Thoracic aorta (tissue), 2 donors: ENCODE measurements at places on chromosomes 2 and 18.
A peak's percentile ranks its signal among the peaks of the same experiment; 100 is the strongest.

- DNase-seq = no peak
These were observed 6.7 kb downstream of the TGIF1 start for GRCh38 chr18:3456686-3457069.

DNA sequence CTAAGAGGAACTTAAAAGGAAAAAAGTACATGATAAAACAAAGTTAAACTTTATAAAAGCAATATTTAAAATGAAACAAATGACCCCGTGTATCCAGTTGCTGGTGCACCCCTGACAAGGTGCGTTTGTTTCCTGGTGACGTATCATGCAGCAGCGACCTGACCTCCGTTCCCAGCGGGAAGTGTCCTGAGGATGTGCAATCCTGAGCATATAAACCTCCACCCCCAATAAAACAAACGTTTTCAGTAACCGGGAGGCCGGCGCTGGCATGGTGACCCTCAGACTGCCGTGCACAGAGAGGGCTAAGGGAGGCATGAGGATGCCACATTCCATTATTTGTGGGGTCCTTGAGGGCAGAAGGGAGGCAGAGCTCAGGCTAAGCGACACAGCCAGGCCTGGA lies 14.8 kb downstream of the SLC66A2 start:
- DNase-seq = no peak

- no peak for DNase-seq
These were observed 164.9 kb downstream of the BABAM2 start for GRCh38 chr2:28055325-28055970.

DNA sequence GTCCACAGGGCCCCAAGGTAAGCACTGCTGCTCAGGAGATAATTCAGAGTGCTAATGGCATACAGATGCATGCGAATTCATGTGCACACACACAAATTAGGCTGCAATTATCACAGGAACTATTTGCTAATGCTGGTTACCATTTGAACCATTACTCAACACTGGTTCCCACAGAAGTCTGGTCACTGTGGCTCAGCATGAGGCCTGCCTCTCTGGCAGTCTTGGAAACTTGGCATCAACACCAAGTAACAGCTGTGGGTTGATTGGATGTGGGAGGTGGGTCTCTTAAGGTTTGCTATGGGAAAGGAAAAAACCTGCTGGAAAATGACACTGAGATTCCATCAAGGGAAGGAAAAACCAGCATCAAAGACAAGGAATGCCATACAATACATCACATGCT lies 105.0 kb downstream of the CELF4 start:
- no peak for DNase-seq

DNA sequence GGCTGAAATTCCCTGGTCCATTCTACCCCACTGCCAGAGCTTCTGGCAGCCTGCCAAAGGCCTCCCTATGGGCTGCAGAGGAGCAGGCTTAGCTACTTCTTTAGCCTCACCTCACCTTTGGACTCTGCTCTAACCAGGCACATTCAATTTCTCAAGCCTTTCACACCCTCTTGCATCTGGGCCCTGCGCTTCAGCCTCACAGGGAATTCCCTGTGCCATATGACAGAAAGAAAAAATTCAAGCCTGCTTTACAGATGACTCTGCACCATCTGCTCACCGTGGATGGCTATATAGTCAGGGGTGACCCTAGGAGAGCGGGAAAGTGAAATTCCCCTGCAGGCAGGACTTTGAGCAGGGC lies 62.5 kb downstream of the REEP1 start:
- DNase-seq = no peak

DNA sequence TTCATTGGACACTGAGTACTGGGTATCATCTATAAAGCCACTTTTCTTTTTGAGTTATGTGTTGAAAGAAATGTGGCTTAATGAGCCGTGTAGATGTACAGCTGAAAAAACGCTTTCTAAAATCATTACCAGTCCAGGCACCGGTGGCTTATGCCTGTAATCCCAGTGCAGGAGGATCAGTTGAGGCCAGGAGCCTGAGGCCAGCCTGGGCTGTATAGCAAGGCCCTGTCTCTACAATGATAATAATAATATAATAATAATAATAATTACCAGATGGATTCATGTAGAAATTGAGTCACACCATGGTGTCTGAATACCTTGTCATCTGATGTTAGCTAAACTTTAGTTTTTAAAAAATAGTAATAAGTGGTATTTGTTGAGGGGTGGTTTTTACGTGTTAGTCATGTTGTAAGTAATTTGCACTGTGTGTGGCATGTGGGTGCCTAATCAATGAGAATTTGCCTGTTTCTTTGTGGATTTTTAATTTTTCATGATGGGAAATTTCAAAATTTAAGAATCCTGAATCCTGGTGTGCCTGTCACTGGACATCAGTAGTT lies 30.1 kb downstream of the NCK2 start:
- no peak for DNase-seq

- DNase-seq = no peak
These were observed 6.2 kb downstream of the ZNF638 start for GRCh38 chr2:71337776-71338175.

DNA sequence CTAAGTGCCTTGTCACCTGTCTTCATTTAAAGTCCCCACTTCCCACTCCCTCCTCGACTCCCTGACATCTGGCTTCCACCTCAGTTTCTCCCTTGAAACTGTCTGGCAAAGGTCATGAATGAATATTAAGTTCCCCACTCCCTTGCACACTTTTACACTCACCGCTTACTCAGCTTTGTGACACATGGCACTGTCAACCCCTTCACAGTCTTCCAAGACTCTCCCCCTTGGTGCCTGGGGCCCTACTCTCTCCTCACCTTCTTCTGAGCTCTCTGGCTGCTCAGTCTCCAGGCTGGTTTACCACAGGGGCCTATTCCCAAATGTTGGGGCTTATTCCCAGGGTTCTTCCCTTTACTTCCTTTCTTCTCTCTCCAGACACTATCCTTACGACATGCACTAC lies 17.9 kb upstream of the PTPN4 start:
- DNase-seq = no peak

- peak; percentile 33 for DNase-seq
These were observed 48.8 kb downstream of the ADNP2 start for GRCh38 chr18:80157708-80158343.

DNA sequence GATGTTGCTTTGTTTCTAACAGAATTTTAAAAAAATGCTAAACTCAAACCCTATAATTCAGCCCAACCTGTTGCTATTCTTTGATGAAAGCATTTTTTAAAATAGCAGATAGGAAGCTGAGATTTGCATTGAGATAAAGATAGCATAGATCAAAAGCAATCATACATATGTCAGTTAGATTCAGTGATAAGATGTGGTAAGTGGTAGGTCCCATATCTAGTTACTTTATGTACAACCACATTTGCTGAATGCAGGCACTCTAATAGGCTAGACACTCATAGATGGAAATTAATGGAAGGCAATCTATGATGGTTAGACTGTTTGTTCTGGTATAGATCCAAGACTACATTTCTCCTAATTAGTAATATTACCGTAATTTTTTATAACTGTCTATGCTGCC lies 27.2 kb upstream of the C1D start:
- DNase-seq = no peak

GRCh38 chr2:38427936-38428335 lies 50.9 kb upstream of the ATL2 start:
- DNase-seq = no peak

DNA sequence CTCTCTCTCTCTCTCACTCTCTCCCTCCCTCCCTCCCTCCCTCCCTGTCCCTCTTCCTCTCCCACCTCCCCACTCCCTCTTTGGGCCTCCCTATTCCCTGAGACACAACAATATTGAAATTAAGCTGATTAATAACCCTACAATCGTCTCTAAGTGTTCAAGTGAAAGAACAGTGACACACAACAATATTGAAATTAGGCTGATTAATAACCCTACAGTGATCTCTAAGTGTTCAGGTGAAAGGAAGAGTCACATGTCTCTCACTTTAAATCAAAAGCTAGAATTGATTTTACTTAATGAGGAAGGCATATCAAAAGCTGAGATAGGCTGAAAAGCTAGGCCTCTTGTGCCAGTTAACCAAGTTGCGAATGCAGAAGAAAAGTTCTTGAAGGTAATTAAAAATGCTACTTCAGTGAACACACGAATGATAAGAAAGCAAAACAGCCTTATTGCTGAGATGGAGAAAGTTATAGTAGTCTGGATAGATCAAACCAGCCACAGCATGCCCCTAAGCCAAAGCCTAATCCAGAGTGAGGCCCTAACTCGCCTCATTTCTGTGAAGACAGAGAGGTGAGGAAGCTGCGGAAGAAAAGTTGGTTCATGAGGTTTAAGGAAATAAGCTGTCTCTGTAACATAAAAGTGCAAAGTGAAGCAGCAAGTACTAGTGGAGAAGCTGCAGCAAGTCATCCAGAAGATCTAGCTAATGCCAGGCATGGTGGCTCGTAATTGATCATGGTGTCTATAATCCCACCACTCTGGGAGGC lies 21.3 kb downstream of the MALT1 start:
- DNase-seq = no peak

DNA sequence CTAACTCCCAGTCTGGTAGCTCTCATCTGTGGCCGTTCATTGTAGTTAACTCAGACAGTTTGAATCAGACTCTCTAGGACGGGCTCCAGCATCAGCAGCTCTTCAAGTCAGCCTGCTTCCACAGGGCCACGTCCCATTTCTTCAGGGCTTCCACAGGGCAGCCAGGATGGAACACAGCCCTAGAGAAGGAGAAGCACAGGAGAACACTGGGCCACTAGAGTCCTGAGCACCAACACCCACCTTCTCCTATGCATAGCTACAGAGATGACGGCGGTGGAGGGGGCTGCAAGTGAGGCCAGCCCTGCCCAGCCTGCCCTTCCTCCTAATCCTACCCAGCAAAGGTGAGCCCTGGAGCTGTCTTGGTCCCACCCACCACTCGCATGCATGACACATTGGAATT lies 10.2 kb upstream of the TEX261 start:
- no peak for DNase-seq

GRCh38 chr18:31513189-31513935 lies 15.4 kb downstream of the DSG2 start:
- DNase-seq = no peak

DNA sequence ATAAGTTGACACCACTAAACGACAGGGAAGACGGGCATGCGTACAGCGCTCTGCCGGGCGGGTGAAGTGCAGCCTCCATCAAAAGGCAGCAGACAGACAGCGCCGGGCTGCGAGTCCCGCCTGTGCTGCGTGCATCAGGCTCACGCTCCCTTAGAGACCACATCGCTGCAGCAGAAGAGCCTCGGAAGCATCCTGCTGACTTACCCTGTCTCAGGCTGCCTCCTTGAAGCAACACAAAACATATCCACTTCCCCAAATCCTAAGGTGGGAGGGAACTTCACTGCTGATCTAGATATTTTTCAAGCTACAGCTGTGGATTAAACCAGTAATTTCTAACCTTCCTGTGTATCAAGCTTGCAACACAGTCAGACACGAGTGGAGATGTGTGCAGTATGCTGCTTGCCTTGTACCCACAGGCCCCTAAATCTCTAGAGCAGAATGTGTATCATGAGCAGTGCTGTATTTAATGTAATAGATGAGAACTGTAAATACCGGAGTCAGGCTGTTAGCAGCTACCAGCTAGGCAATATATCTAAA lies 6.4 kb downstream of the MYT1L start:
- DNase-seq = no peak

DNA sequence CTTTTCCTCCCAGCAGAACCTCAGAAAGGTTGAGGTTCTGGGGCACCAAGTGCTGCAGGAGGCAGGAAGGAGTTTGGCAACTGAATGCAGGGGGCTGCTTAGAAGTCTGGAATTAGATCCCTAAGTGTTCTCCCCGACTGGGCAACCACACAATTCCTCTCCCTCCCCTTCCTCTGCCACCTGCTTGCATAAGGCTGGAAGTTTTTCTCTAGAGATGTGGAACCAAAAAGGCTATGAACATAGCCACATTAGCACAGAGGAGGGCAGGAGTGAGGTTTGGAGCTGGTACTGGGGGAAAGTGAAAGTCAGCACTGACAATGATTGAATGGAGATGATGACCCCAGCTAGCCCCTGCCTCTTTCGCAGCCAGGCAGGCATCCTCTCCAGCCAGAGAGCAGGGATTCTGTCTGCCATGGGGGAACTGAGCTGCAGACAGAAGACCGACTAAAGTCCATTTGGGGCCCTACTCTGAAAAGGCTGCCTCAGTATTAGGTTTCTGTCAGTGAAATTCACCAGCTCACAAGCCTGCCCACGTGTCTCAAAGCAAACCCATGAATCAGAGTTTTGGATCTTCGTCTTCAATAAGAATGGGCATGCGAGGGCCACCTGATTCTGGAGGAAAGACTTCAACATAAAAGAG lies 87.9 kb upstream of the ITGA6 start:
- no peak for DNase-seq

GRCh38 chr2:147181351-147182029 lies 663.3 kb upstream of the ACVR2A start:
- no peak for DNase-seq

- no peak for DNase-seq
These were observed 18.5 kb upstream of the SP140L start for GRCh38 chr2:230308402-230309000.

GRCh38 chr2:200472853-200473464 lies 36.9 kb downstream of the KCTD18 start:
- DNase-seq = no peak

GRCh38 chr2:133452583-133452982 lies 115.7 kb downstream of the NCKAP5 start:
- no peak for DNase-seq

GRCh38 chr2:236352761-236353593 lies 88.8 kb upstream of the ASB18 start:
- no peak for DNase-seq

DNA sequence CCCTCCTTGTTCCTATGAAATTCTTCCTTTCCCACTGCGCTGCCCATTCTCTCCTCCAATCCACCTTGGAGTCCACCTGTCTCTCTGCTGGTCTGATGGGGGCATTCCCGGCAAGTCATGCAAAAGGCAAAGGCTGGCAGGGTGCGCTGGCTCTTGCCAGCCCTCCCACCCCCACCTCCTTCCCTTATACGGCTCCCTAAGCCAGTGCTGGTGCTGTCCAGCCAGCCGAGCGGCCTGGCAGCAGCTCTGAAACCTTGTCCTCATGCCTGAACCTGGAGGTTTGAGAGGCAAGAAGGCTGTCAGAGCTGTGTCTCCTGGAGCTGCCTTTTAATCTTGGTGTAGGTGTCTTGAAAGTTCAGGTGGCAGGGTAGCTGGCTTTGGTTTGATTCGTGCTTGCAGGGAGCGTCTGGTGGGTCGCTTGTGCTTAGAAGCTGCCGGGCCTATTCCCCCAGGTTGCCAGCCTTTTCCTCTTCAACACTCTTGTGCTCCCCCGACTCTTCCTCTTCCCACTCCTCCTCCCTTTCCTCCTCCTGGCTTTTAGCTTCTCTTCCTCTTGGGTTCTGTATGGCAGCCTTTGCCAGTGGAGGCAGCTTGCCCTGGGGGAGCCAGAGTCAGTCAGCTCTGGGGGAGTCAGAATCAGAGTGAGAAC lies 748 bp downstream of the LIPG start:
- no peak for DNase-seq

- no peak for DNase-seq
These were observed 28.4 kb downstream of the MEX3C start for GRCh38 chr18:51168960-51169662.
